ENCODE measurements at places on chromosomes 2 and 18. TPM values are rescaled to one million over a fixed set of nuclear protein-coding genes. Genes with fewer than 3 reads are reported as not detected.

The ANKRD30B gene
- not detected for total RNA-seq

GRCh38 chr2:37790019-37790418 lies 118.6 kb upstream of the CDC42EP3 start:
- no peak overlapping the region for H3K27ac ChIP-seq
- no peaks in the 10 kb centered on the region for H3K27me3 ChIP-seq
- H3K36me3 ChIP-seq = no peaks in the 10 kb centered on the region
- DNase-seq = no peak

- H3K27ac ChIP-seq = no peak overlapping the region
- peaks cover 16% of the 10 kb centered on the region for H3K4me1 ChIP-seq
- DNase-seq = no peak
- H3K27me3 ChIP-seq = peaks cover 3% of the 10 kb centered on the region
These were observed 23.7 kb downstream of the RTP5 start for GRCh38 chr2:241893265-241893664.

- H3K27me3 ChIP-seq = no peaks in the 10 kb centered on the region
- H3K27ac ChIP-seq = no peak overlapping the region
- no peaks in the 10 kb centered on the region for H3K4me1 ChIP-seq
- no peak overlapping the region for H3K4me3 ChIP-seq
These were observed 142.4 kb upstream of the MEX3C start for GRCh38 chr18:51339856-51340255.

GRCh38 chr2:109180786-109181185 lies 51.8 kb downstream of the SH3RF3 start:
- no peaks in the 10 kb centered on the region for H3K27me3 ChIP-seq
- no peak for DNase-seq
- no peak overlapping the region for H3K27ac ChIP-seq
- peaks cover 2% of the 10 kb centered on the region for H3K36me3 ChIP-seq
- H3K4me1 ChIP-seq = peaks cover 10% of the 10 kb centered on the region

Measured in neural crest cell (in vitro differentiated cells).